Neural crest cell (in vitro differentiated cells): ENCODE measurements at places on chromosomes 7 and 10.

GRCh38 chr10:58531084-58531695, 18.5 kb downstream of the BICC1 start:
- peak; percentile 73 for DNase-seq

DNA sequence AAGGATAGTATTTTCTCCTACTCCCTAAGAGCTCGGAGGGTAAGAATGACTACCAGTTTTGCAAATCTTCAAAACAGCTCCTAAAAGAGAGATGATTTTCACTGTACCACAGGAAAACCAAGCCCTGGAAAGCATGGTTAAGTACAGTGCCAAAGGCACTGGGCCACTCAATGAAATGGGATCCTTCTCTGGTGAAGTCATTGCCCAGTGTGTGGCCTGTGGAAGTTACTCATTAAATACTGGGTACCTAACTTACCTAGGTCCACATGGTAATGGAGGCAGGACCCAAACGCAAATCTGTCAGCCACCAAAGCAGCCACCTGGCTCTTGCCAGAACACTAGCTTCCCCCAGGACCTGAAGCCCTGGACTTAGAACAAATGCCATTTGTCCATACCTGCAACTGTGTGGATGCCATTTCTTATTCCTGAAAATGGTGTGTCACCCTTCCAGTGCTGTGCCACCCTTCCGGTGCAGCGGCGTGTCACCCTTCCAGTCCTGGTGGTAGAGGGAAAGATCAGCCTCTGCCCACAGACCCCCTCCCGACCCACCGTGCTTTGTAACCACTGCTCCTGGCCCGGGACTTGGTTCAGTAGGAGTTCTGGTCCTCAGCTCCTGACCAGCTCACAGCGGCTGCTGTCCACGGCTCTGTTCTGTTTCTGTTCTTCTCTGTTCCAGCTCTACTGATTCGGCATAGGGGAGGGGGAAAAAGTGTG, 659.2 kb downstream of the SDK1 start:
- no peak for DNase-seq

- DNase-seq = no peak
Observed at GRCh38 chr10:18523025-18523424, 128.4 kb downstream of the NSUN6 start.

DNA sequence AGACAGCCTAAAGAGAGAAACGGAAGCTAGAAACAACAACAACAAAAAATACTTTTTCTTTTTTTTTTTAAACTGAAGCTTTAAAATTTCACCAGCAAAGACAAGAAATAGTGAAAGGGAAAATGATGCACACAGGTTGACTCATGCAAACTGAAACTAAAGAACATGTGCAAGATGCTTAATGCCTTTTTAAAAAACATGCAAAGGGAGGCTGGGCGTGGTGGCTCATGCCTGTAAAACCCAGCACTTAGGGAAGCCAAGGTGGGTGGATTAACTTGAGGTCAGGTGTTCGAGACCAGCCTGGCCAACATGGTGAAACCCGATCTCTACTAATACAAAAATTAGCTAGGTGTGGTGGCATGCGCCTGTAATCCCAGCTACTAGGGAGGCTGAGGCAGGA, 15.1 kb upstream of the CUBN start:
- no peak for DNase-seq

DNA sequence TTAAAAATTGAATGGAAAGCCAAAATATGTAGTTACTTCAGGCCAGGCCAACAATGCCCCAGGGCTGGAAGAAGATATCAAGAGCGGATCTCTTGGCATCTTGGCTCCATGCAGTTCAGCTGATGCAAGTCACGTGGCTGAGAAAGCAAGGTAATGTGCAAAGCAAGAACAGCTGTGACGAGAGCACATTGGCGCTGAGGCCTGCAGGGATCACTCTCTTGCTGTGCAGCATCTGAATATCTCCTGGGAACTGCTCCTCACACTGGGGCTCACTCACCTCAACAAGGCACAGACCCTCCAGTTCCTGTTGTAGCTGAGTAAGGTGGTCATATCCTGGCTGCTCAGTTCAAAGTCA, 14.0 kb downstream of the AKR1B1 start:
- DNase-seq = no peak

DNA sequence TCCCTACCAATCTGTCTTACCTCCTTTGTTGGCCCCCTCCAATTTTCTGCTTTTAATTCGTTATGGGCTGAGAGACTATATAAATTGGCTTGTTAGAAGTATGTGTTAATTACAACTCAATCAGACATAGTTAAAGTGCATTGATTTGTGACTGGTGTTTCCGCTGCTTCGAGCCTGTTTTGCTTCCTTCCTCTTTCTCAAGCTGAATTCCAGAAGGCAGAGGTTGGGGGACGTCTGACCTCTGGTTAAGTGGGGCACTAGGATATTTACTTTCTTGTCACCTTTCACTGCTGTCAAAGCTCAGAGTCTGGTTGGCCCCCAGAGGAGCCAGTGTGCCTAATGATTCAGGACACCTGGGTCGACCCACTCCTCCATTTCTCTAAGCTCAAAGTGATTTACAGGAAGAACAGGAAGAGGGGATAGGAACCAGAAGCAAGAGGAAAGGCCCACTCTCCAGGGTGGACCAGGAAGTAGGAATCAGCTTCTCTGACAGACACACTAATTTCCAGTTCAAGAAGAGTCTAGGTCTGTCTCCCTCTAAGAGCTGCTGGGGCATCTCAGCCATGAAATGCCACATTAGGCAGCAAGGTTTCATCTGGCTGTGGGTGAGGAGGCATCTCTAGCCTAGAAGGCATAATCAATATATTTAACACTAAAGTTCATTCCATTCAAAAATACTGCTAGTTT, 397.2 kb upstream of the NPVF start:
- DNase-seq = no peak

GRCh38 chr7:153930696-153931095, 121.5 kb upstream of the DPP6 start:
- no peak for DNase-seq

DNA sequence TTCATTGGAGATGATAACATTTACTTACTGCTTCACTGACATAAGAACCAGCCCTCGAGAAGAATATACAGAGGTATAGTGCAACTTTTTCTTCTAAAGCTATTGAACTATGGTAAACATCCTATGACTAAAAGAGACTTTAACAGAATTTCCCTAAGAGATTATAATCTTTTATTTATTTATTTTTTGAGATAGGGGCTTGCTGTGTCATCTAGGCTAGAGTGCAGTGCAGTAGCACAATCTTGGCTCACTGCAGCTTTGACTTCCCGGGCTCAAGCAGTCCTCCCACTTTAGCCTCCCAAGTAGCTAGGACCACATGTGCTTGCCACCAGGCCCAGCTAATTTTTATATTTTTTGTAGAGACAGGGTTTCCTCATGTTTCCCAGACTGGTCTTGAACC, 258.5 kb upstream of the FERD3L start:
- no peak for DNase-seq

- no peak for DNase-seq
Observed at GRCh38 chr10:97939446-97939990, 89.9 kb downstream of the GOLGA7B start.

GRCh38 chr7:112416127-112416526, 34.1 kb upstream of the IFRD1 start:
- no peak for DNase-seq

DNA sequence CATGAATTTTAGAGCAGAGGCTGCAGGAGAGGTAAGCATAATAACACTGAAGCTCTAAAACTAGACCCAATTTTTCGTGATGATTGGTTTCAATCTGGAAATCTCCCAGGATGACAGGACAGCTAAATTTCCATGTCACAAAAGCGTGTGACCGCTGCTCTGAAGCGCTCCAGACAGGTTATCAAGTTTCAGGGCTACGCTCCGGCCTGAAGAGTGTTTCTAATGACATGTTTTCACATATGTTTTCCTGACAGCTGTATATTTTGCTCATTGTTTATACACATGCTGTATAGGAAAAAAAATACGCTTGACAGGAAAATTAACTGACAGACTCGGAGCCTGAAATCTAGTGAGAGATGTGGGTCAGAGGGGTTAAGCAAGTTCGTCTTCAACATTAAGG, 219.8 kb upstream of the BMPER start:
- DNase-seq = no peak

DNA sequence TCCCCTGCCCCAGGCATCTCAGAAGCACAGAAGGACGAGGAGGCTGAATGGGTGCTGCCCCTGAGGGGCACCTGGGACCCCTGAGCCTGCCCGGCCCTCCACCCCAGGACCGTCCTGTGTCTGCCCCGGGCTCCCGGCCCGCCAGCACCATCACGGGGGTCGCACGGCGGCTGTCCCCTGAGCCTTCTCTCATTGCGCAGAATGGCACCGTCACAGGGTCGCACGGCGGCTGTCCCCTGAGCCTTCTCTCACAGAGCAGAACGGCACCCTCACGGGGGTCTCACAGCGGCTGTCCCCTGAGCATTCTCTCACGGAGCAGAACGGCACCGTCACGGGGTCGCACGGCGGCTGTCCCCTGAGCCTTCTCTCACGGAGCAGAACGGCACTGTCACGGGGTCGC, 31.5 kb downstream of the FAM20C start:
- DNase-seq = no peak

DNA sequence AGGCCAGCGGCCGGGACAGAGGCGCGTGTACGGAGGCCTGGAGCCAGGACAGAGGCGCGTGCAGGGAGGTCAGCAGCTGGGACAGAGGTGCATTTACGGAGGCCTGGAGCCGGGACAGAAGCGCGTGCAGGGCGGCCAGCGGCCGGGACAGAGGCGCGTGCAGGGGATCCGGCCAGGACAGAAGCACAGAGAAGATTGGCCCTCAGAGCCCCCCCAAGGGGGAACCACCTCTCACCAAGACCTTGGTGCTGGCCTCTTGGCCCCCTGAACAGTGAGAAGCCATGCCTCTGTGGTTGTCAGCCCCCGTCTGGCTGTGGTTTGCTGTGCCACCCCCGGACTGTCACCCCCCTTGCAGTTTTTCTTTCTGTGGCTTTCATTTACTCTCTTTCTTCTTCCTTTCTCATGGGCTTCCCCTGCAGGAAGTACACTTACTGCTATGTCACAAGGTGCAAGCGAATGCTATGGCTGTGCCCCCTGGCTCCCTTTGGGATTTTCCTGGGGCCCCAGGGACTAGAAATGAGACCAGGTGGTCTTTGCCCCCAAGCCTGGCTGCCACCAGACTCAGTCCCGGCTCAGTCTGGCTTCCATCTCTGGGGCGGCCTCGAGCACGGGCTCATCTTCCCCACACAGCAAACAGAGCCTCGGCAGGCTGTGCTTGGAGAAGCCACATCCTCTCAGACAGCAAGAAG, 41.1 kb downstream of the INSIG1 start:
- no peak for DNase-seq

GRCh38 chr7:147510923-147511322, 1079.6 kb upstream of the C7orf33 start:
- DNase-seq = no peak

DNA sequence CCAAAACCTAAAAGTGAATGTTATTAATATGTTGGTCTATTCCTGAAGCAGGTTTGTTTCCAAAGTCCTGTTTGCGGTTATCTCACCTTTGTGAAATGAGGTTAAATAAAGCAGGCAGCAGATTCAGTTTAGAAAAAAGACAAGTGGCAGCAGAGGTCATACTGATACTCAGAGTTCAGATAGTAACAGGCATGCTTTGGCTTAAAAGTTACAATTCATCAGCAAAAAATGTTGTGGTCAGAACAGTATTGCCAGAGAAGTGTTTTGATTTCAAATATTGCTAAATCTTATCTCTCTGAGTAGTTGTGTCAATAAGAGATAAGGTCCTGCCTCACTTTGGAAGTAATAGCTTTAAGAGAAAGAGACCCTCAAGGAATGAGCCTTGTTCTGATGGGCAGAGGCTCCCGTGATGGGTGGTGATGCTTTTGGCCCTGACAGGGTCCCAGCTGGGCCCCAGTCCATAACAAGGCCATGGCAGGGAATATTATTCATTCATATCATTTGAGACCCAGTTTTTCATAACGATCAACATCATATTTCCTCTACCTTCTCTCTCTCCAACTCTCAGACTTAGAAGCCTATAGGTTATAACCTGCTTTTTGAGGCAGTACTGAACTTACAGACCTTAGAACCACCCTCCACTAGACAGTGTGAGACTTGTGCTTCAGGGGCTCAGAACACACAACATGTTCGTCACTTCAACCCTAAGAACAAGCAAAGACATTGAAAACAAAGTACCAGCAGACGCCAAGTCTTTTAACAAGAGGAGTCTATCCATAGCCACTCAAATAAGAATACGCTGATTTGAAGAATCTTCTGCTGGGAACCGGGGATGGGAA, 58.5 kb upstream of the AHR start:
- no peak for DNase-seq

DNA sequence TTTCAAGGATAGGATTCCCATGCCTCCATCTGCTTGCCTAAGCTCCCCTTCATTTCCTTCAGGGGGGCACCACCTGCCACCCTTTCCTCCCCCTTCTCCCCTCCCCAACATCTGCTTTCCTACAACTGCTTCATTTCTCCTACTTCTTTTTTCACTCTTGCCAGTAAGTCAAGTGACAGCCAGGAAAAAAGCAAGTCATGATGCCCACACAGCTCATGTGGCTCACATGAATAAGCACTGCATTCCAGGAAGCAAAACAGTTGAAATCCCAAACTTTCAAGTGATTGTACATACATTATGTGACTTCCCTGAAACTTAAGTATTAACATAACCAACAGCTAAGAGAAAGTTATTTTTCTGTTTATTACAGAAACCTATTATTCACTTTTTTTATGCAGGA, 78.6 kb downstream of the TNS3 start:
- DNase-seq = no peak

DNA sequence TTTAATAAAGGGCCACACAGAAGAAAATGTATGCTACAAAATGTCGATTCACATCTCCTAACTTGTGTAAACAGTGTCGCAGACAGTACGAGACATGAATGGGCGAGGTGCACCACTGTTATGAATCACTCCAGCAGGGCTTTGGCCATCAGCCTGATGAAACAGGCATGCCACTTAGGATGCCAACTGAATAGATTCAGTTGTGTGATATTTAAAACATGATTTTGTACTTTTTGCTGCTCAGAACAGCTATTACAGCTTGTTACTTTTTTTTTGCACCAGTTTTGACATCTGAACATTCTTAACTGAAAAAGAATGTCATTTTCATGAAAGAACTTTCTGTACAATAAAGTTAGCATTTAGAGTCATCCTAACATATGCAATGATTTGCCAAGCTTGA, 138.1 kb downstream of the VTI1A start:
- DNase-seq = no peak

DNA sequence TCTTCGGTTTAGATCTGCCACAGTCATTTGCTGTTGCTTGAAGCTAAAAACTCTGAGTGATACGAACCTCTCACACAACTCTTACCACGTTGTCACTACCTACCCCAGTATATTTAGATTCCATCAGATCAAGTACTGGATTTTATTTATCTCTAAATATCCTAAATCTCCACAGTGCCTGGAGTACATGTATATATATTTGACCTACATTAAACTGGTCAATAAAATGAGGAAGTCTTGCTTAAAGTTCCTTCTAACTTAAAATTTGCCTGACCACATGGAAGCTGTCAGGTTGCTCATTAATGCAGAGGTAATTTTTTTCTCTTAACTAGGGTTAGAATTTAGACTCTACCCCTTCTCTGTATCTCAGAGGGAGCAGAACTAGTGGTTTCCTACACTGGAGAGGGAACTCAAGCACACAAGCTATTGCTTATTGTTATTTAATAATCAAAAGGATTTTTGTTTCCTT, 3.1 kb upstream of the MACC1 start:
- DNase-seq = no peak
